ENCODE measurements at places on chromosomes 1 and 21. TPM values are rescaled to one million over a fixed set of nuclear protein-coding genes. Genes with fewer than 3 reads are reported as not detected.

GRCh38 chr1:239742416-239743109 lies 349.1 kb upstream of the FMN2 start:
- no peak for DNase-seq

- DNase-seq = no peak
Measured at GRCh38 chr1:158045639-158046038, 52.2 kb downstream of the KIRREL1 start.

GRCh38 chr1:218480588-218481099 lies 135.5 kb downstream of the TGFB2 start:
- no peak for DNase-seq

DNA sequence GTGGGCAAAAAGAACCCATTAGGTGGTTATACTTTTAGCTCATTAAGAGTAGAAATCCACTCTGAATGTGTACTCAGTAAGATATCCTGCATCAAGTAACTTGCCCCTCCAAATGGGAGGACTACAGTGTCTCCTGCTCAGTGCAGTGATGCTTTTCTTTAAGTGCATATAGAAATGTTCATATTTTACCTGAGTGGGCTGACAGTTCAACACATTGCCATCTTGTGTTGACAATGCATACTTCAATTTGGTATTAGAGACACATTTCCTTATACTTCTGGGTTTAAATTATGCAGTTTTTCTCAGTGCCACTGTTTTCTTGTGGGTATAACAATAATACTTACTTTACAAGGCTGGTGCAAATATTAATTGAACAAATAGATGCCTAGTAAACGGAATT lies 318.6 kb upstream of the TMPRSS15 start:
- DNase-seq = no peak

KRTAP10-9 gene
- not detected for polyA plus RNA-seq

GRCh38 chr21:41975391-41976272 lies 21.8 kb upstream of the C2CD2 start:
- no peak for DNase-seq

DNA sequence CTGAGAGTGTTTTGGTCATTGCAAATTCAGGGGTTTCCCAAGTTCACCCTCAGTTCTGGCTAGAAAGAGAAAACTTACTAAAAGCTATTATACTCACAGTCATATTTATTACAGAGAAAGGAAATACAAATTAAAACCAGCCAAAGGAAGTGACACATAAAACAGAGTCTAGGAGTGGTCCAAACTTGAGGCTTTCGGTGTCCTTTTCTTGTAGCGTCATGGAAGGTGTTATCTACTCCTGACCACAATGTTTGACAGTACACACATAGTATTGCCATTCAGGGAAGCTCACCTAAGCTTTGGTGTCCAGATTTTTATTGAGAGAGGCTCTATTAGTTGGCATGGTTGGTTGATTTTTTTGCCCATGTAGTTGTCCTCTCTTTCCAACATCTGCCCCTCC lies 59.0 kb downstream of the SLC35A3 start:
- DNase-seq = no peak

DNA sequence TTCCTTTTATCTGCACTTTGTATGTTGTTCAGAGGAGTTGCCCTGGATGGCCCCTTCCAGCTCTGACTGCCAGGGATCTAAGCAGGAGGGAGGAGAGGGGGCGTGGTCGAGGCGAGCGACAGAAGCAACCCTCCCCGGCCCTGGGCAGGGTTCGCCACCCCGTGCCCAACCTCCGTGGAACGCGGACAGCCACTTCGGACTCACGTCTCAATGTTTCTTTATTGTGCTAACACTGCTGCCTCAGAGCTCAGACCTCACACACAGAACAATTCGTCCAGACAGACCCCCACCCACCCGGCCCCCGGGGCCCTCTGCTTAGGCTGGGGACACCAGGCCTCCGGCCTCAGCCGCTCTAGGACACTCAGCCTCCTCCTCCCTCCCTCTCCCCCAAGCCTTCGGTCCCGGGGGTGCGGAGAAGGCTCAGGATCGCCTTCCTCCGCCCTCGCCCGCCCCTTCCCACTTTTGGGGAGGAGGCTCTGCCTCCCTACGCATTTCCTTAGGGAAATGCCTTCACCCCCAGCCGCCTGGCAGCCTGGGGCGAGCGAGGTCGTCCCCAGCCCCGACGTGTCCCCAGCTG lies 8.3 kb downstream of the VSIG8 start:
- DNase-seq = peak; percentile 36

DNA sequence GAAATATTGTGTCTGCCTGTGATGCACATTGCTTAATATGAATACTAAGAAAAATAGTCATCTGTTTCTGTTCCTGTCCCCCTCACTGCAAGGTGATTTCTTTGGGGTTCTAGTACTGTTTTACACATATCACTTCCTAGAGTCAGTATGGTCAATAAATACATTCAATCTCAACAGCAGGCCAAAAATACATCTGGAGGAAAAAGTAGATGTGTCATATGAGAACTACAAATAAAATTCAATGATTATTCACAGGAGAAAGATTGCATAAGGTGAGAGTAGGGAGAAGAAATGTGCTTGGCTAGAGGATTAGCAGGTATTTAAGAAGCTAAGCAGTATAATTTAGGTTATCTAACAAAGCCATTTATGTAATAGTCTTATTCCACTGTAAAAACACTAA lies 45.3 kb upstream of the SAMSN1 start:
- DNase-seq = no peak

Measured in renal cortex interstitium (tissue), 15 donors.